Osteocyte (in vitro differentiated cells): ENCODE measurements at places on chromosomes 13 and 19. TPM values are rescaled to one million over a fixed set of nuclear protein-coding genes. Genes with fewer than 3 reads are reported as not detected.

GRCh38 chr13:113883314-113883811 lies 19.5 kb upstream of the GAS6 start:
- H3K27ac ChIP-seq, result no peak overlapping the region
- peaks cover 13% of the 10 kb centered on the region for H3K4me1 ChIP-seq
- peaks cover 7% of the 10 kb centered on the region for H3K27me3 ChIP-seq
- no peak overlapping the region for H3K4me3 ChIP-seq
- peak; percentile 80 for DNase-seq

GRCh38 chr19:46478356-46478986 lies 7.1 kb upstream of the PNMA8A start:
- H3K36me3 ChIP-seq, result no peaks in the 10 kb centered on the region
- H3K4me1 ChIP-seq, result peaks cover 36% of the 10 kb centered on the region
- H3K4me3 ChIP-seq, result no peak overlapping the region
- no peak for DNase-seq
- no peaks in the 10 kb centered on the region for H3K27me3 ChIP-seq

DNA sequence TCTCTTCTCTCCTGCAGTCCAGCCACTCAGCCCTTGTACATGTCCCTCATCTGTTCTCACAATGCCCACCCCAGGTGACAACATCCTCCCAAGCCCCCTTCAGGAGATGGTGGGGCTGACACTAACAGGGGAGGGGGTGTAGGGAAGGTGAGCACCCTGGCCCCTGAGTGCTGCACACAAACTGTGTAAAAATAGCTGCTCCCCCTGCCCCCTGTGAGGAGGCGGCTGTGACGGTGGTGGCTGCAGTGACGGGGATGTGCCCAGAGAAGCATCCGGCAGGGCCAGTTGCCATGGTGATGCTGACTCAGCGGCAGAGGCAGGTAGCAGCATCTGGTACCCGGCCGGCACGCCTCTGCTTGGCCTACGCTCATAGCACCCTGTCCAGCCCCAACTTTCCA lies 13.0 kb upstream of the JUND start:
- no peaks in the 10 kb centered on the region for H3K36me3 ChIP-seq
- peaks cover 49% of the 10 kb centered on the region for H3K4me1 ChIP-seq
- no peak overlapping the region for H3K27ac ChIP-seq
- H3K27me3 ChIP-seq, result no peaks in the 10 kb centered on the region
- DNase-seq, result no peak
- H3K4me3 ChIP-seq, result no peak overlapping the region

DNA sequence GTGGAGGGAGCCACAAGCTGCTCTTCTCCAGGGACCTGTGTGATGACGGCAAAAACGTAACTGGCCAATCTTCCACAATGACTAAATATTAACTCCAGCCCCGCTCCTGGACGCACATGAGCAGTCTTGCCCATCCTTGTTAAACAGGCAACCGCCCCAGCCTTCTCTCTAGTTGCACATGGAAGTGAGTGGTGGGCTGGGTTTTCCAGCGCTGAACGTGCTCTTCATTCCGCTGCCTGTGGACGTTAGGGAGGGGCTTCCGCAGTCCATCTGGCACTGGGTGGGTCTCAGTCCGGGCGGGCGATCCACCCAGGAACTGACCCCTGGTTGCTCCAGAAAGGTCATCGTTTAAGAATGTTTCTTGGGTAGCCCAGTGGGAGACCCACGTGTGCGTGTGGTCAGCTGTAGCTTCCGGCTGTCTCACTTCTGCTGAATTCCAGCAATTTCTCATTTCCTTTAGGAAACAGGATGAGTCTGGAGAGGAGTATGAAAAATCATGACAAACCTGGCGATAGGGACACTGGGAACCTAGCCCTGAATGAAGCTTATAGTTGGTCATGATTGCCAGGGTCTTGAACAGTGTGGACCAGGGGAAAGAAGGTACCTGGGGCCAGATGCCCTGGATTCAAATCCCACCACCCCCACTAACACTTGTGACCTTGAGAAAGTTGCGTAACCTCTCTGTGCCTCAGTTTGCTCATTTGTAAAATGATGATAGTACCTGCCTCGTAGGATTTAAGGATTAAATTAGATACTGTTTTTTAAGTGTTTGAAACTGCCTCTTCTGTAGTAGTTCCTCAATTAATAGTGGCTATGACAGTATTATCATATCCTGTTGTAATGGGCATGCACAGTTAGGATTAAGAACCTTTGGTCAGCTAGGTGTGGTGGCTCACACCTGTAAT lies 92.6 kb downstream of the SIPA1L3 start:
- H3K36me3 ChIP-seq, result no peaks in the 10 kb centered on the region
- DNase-seq, result peak; percentile 90
- H3K27ac ChIP-seq, result peak overlapping the region; percentile 95
- H3K4me3 ChIP-seq, result peak overlapping the region; percentile 59

DNA sequence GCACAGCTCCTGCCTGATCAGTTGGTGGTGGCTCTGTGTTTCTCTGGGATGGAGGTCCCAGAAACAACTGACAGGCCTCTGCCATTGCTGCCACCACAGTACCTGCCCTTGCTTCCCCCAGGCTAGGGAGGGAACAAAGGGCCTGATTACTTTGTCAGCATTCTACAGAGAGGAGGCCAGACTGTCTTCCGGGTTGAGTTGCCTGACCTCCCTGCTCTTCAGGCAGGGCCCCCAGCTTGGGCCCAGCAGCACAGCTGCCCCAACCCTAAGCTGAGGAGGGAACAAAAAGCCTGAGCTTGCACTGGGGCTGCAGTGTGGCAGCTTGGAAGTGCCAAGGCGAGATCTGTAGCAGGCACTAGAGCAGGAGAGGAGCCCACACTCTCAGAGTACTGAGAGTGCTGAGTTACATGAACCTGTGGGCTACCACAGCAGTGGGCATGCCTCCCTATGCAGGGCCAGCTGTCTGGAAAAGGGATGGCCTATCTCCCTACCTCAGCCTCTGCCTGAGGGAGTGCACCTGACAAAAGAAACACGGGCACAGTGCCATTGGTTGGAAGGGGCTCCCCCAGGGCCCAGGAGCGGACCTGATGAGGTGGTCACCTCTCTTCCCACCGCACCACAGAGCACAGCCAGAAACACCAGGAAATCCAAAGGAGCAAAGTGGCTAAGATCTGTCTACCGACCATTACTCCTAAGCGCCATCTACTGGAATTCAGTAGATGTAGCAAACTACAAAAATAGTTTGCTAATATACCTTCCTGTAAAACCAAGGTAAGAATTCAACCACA lies 24.4 kb downstream of the SLC25A15 start:
- no peak for DNase-seq
- H3K4me1 ChIP-seq, result no peaks in the 10 kb centered on the region
- H3K4me3 ChIP-seq, result no peak overlapping the region

DNA sequence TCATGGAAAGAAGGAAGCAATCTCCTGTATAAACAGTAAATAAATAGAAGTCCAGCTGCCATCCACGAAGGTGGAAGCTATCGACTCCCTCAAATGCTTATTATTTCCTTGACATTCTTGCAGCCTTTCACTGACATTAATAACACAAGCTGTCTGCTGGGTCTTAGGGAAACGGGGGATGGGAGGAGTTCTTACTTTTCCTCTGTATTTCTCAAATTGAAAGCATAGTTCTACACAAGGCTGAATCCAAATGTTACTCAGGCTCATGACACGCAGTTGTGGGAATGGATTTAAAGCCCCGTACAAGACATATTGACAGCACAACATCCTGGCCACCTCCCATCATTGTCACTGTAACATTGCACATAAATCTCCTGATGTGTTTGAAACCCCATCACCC lies 4.0 kb downstream of the SERPINE3 start:
- H3K4me3 ChIP-seq, result no peak overlapping the region
- no peaks in the 10 kb centered on the region for H3K36me3 ChIP-seq
- no peak for DNase-seq
- H3K4me1 ChIP-seq, result no peaks in the 10 kb centered on the region
- no peaks in the 10 kb centered on the region for H3K27me3 ChIP-seq

DNA sequence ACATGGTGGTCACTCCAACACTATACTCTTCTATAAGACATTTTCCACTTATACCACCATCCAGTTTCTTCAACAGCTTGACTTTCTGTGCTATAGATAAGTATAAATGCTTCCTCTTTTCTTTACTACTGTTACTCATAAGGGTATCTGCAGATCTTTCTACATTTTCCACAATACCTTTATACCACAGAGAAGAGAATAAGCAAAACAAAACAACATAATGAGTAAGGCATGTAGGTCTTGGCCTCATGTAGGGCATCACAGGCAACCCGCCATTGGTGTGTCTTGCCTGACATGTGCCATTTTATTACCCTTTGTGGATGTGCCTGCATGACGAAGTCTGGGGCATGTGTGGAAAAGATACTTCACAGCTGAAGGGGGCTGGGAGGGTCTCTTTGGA lies 265.3 kb upstream of the STARD13 start:
- no peak overlapping the region for H3K27ac ChIP-seq
- peaks cover 18% of the 10 kb centered on the region for H3K4me1 ChIP-seq
- H3K4me3 ChIP-seq, result no peak overlapping the region
- no peaks in the 10 kb centered on the region for H3K27me3 ChIP-seq
- DNase-seq, result no peak

DNA sequence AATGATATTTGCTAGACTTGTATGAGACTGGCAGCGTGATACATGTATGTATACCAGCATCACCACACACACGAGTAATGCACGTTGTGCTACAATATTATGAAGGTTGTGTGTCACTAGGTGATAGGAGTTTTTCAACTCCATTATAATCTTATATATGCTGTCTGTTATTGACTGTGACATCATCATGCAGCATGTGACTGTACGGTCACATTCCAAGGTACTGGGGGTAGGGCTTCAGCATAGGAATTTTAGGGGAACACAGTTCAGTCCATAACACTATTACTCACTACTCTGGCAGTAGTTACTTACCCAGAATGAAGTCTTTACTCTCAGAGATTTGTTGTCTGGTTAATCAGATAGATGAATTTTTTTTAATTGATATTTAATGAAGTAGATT lies 91.1 kb downstream of the CDK8 start:
- no peaks in the 10 kb centered on the region for H3K27me3 ChIP-seq
- H3K27ac ChIP-seq, result no peak overlapping the region
- no peak overlapping the region for H3K4me3 ChIP-seq
- peaks cover 3% of the 10 kb centered on the region for H3K36me3 ChIP-seq
- no peak for DNase-seq

DNA sequence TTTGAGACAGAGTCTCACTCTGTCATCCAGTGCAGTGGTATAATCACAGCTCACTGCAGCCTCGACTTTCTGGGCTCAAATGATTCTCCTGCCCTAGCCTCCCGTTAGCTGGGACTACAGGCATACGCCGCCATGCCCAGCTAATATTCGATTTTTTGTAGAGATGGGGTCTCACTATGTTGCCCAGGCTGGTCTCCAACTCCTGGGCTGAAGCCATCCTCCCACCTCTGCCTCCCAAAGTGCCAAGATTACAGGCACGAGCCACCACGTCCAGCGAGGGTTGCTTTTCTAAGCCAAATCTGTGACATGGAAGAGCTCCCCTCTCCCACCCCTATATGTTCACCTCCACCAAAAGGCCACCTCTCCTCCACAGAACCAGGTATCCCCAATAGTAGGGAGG lies 10.9 kb upstream of the ATF5 start:
- no peaks in the 10 kb centered on the region for H3K27me3 ChIP-seq
- no peaks in the 10 kb centered on the region for H3K4me1 ChIP-seq
- H3K4me3 ChIP-seq, result no peak overlapping the region
- peaks cover 33% of the 10 kb centered on the region for H3K36me3 ChIP-seq
- DNase-seq, result no peak
- H3K27ac ChIP-seq, result no peak overlapping the region

GRCh38 chr13:67001363-67001762 lies 228.8 kb downstream of the PCDH9 start:
- no peak overlapping the region for H3K4me3 ChIP-seq
- no peaks in the 10 kb centered on the region for H3K36me3 ChIP-seq
- H3K27me3 ChIP-seq, result no peaks in the 10 kb centered on the region
- no peaks in the 10 kb centered on the region for H3K4me1 ChIP-seq
- no peak for DNase-seq

DNA sequence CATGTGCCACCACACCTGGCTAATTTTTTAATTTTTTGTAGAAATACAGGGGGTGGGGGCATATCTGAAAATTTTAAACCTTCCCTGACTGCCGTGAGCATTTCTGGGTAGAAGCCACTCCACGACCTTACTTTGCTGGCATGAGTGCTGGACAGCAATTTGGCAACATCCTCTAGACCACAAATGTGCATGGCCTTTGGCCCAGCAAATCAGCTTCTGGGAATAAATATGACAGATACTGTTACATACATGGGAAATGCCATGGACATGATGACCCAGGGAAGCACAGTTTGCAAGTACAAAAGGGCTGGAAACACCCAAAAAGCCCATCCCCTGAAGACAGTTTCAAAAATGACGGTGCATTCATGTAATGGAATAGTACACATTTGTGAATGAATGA lies 3.2 kb upstream of the PVR start:
- H3K27ac ChIP-seq, result no peak overlapping the region
- peaks cover 15% of the 10 kb centered on the region for H3K4me1 ChIP-seq
- H3K36me3 ChIP-seq, result no peaks in the 10 kb centered on the region
- H3K4me3 ChIP-seq, result no peak overlapping the region
- no peak for DNase-seq

DNA sequence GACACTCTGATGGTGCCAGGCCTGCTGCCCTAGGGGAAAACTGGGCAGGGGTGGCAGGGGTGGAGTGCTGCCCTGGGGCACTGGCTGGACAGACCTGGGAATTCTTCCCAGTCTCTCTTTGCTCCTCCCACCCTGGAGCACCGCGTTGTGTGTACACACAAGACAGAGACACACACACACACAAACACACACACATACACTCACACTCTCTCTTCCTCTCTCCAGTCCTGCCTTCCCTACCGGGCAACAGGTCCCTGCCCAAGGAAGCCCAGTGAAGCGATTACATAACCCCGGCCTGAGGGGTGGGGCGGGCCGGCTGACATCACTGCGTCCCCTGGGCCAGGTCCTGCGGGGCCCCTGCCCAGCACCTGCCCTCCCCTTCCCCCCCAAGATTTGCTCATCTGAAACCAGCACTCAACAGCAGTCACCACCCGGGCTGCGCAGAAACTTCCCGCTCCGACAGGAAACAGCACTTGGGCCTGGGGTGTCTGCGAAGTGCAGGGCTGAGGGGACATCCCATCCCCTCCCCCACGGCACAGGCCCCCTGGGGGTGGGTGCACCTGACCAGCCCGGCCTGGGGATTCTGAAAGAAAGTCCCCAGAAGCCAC lies 1.2 kb downstream of the MKNK2 start:
- H3K4me3 ChIP-seq, result peak overlapping the region; percentile 82
- peak overlapping the region; percentile 74 for H3K27ac ChIP-seq
- peaks cover 31% of the 10 kb centered on the region for H3K4me1 ChIP-seq
- DNase-seq, result no peak
- no peaks in the 10 kb centered on the region for H3K27me3 ChIP-seq

DNA sequence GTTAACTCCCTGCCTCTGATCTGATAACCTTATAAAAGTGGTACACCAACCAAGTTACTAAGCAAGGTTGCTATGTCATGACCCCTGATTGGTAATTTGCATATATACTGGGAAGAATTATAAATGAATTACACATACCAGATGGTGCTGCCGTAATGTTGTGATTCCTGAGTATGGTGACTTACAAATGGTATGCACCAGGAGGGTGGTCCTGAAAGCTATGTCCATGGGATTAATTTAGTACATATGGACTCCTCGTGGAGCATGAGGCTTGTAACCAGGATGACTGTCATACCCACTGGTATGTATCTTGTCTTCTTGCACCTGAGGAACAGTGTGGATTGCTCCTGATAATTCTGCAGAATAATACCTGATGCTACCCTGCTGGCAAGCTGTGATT lies 240.6 kb downstream of the GPC6 start:
- H3K4me3 ChIP-seq, result no peak overlapping the region
- H3K4me1 ChIP-seq, result peaks cover 16% of the 10 kb centered on the region

The ZNF813 gene
- total RNA-seq, result 4.4 and 4.5 TPM in 2 replicates

The IFNL1 gene
- not detected in 2 replicates for total RNA-seq

The PNMA8C gene
- total RNA-seq, result 0.11 TPM in 1 of 2 replicates, not detected in the other

The LILRB1 gene
- total RNA-seq, result not detected in 2 replicates

The CLDND2 gene
- 1.8 TPM in 1 of 2 replicates, not detected in the other for total RNA-seq

The CLEC17A gene
- total RNA-seq, result not detected in 2 replicates
